ENCODE measurements at places on chromosomes 12 and 14. TPM values are rescaled to one million over a fixed set of nuclear protein-coding genes. Genes with fewer than 3 reads are reported as not detected.

- H3K4me1 ChIP-seq, result no peaks in the 10 kb centered on the region
- H3K27me3 ChIP-seq, result no peaks in the 10 kb centered on the region
- H3K4me3 ChIP-seq, result no peak overlapping the region
- H3K36me3 ChIP-seq, result no peaks in the 10 kb centered on the region
- DNase-seq, result no peak
These were observed 25.7 kb downstream of the SERPINA10 start for GRCh38 chr14:94267352-94267751.

GRCh38 chr14:101743701-101744100 lies 17.8 kb upstream of the PPP2R5C start:
- no peak for DNase-seq
- no peaks in the 10 kb centered on the region for H3K27me3 ChIP-seq
- no peak overlapping the region for H3K4me3 ChIP-seq
- H3K27ac ChIP-seq, result no peak overlapping the region
- no peaks in the 10 kb centered on the region for H3K4me1 ChIP-seq
- H3K36me3 ChIP-seq, result no peaks in the 10 kb centered on the region

- no peak overlapping the region for H3K4me3 ChIP-seq
- no peaks in the 10 kb centered on the region for H3K36me3 ChIP-seq
- no peaks in the 10 kb centered on the region for H3K27me3 ChIP-seq
- H3K27ac ChIP-seq, result no peak overlapping the region
These were observed 242.3 kb downstream of the SUDS3 start for GRCh38 chr12:118618695-118619094.

- H3K4me3 ChIP-seq, result no peak overlapping the region
- no peak overlapping the region for H3K27ac ChIP-seq
- peaks cover 3% of the 10 kb centered on the region for H3K4me1 ChIP-seq
- H3K36me3 ChIP-seq, result no peaks in the 10 kb centered on the region
- H3K27me3 ChIP-seq, result no peaks in the 10 kb centered on the region
These were observed 5.1 kb upstream of the DYRK4 start for GRCh38 chr12:4556735-4557530.

GRCh38 chr12:121794534-121795033 lies 1.1 kb upstream of the RHOF start:
- H3K27ac ChIP-seq, result peak overlapping the region; percentile 100
- no peaks in the 10 kb centered on the region for H3K27me3 ChIP-seq
- H3K4me3 ChIP-seq, result peak overlapping the region; percentile 32
- DNase-seq, result peak; percentile 54

DNA sequence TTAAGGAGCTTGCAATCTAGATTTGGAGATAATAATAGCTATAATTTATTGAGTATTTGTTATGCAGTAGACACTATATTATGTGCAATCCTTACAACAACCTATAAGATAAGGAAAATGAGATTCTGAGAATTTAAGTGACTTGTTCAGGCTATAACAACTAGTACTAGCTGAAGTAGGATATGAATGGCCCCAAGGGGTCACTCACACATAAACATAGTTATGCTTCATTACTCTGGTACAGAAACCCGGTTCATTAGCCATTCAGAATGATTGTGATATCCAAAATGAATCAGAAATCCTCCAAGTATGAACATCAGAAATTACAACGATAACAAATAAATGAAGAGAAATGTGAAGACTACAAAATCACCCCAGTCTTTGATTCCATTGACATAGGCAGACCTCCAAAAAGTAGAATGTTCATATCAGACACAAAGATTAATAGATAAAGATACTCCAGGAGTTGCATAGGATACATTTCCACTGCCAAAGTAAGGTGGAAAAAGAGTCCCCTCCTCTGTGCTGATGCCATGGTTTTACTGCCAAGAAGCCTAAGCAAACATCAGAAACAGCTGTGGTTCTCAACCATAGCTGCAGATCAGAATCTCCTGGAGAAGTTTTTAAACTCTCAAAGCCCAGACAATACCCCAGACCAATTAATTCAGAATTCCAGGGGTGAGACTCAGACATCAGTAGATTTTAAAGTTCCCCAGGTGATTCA lies 8.6 kb upstream of the NID2 start:
- H3K4me3 ChIP-seq, result no peak overlapping the region
- peak overlapping the region; percentile 81 for H3K27ac ChIP-seq
- H3K27me3 ChIP-seq, result no peaks in the 10 kb centered on the region
- DNase-seq, result no peak
- H3K36me3 ChIP-seq, result no peaks in the 10 kb centered on the region

GRCh38 chr12:116635487-116635886 lies 76.3 kb downstream of the MAP1LC3B2 start:
- H3K27me3 ChIP-seq, result no peaks in the 10 kb centered on the region
- H3K4me3 ChIP-seq, result no peak overlapping the region
- H3K4me1 ChIP-seq, result no peaks in the 10 kb centered on the region
- H3K36me3 ChIP-seq, result no peaks in the 10 kb centered on the region
- H3K27ac ChIP-seq, result no peak overlapping the region

- H3K27me3 ChIP-seq, result no peaks in the 10 kb centered on the region
- no peak overlapping the region for H3K27ac ChIP-seq
- no peaks in the 10 kb centered on the region for H3K36me3 ChIP-seq
- H3K4me1 ChIP-seq, result no peaks in the 10 kb centered on the region
- no peak overlapping the region for H3K4me3 ChIP-seq
- DNase-seq, result no peak
These were observed 199.9 kb downstream of the PHETA1 start for GRCh38 chr12:111169032-111169431.

- H3K27me3 ChIP-seq, result no peaks in the 10 kb centered on the region
- DNase-seq, result peak; percentile 35
- H3K4me3 ChIP-seq, result no peak overlapping the region
- peaks cover 36% of the 10 kb centered on the region for H3K4me1 ChIP-seq
These were observed 280.5 kb downstream of the DPF3 start for GRCh38 chr14:72613231-72613974.

DNA sequence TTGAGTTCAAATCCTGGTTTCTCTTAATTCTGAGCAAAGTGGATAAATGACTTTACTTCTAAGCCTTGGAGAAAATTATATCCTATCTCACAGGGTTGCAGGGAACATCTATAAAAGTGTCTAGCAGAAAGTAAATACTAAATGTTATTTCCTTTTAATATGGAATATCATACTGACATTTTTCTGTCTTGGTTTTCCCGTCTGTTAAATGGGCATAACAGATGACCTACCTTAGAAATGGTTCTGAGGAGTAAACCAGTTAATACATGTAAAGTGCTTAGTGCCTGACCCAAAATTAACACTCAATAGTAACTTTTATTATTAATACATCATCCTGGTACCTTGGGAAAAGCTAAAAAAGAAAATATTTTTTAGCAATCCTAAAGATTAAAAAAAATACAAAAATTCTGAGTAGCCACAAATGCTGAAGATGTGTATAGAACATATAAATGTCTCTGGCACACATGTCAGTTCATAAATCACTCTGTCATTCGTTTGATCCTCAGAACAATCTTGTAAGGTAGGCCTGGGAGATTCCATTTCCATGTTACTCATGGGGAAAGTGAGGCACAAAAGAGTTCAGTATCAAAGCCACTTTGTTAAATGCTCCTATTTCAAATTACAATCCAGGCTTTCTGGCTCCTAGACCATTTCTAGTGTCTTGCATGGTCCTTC lies 1.3 kb downstream of the VIPAS39 start:
- no peak overlapping the region for H3K4me3 ChIP-seq
- peaks cover 13% of the 10 kb centered on the region for H3K36me3 ChIP-seq
- no peak for DNase-seq
- no peaks in the 10 kb centered on the region for H3K27me3 ChIP-seq
- peaks cover 19% of the 10 kb centered on the region for H3K4me1 ChIP-seq

Gene PRB2
- not detected for total RNA-seq

Gene IRF9
- 92.3 TPM for total RNA-seq

Measured in thyroid gland (tissue), 4 donors.